ENCODE measurements at places on chromosomes 6 and 20.

DNA sequence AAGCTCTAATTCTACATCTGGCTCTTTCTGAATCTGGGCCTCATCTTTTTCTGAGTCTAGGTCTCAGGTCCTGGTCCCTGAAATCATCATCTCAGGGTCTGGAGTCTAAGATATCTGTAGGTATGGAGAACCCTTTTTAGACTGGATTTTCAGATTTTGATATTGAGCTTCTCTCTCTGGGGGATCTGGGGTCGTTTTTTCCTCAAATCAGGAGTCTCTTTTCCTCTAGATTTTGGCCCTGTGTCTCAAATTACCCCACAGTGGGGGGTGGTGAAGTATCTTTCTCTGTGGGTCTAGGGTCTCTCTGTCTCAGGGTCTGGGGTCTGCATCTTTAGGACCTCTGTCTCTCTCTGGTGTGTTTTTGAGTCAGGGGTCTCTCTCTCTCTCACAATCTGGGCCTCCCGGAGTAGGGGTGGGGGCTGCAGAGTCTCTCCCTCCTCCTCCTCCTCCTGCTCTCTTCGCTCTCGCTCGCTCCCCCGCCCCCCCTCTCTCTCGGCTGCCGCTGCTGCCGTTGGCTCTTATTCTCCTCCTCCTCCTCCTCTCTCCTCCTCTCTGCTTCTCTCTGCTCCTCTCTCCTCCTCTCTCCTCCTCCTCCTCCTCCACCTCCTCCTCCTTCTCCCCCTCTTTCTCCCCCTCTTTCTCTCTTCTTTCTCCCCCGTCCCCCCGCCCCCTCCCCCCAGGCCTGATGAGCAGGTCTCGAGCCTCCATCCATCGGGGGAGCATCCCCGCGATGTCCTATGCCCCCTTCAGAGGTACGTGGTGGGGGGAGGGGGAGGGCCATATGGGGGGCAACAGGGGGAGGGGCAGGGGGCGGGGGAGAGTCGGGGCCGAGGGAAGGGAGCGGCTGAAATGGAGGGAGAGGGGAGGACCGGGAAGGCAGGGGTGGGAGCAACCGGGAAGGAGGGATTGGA, at the start of gene SYNGAP1:
SYNGAP1 (plus strand) TSS at position 486 of the 911 bp plus-strand sequence; CDS start at position 686, 200 bp downstream.
- DNase-seq = no peak

- peak; percentile 57 for DNase-seq
Observed at GRCh38 chr6:98836962-98837944, 2.9 kb downstream of the POU3F2 start.

DNA sequence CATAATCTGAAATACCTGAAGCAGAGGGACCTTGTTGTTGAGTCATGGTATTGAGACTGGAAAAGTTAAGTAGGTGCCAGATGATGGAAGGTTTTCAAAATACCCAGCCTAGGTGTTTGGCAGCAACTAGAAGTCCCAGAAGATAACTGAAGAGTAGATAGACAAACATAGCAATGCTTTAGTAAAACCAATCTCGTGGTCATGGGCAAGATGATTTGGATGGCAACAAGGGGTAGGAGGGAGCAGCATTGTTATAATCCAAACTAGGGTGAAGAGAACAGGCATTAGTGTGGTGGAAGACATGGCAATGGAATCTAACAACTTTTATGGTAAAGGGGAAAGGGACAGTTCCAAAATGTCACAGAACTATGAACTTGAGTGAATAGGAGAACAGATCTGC, 2.3 kb downstream of the FILIP1 start:
- no peak for DNase-seq

DNA sequence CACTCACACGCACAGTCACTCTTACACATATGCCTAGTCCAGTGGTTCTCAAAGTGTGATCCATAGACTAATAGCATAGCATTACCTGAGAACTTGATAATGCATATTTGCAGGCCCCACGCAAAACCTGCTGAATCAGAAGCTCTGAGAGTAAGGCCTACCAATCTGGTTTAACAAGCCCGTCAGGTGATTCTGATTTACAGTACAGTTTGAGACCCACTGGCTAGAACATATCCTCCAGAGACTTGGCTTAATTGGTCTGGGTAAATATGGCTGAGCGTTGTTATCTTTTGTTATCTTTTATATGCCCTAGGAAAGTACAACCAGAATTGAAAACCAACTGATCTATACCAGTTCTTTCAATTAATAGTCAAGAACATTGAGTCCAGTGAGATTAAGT, 9.6 kb downstream of the TSPYL4 start:
- DNase-seq = no peak

DNA sequence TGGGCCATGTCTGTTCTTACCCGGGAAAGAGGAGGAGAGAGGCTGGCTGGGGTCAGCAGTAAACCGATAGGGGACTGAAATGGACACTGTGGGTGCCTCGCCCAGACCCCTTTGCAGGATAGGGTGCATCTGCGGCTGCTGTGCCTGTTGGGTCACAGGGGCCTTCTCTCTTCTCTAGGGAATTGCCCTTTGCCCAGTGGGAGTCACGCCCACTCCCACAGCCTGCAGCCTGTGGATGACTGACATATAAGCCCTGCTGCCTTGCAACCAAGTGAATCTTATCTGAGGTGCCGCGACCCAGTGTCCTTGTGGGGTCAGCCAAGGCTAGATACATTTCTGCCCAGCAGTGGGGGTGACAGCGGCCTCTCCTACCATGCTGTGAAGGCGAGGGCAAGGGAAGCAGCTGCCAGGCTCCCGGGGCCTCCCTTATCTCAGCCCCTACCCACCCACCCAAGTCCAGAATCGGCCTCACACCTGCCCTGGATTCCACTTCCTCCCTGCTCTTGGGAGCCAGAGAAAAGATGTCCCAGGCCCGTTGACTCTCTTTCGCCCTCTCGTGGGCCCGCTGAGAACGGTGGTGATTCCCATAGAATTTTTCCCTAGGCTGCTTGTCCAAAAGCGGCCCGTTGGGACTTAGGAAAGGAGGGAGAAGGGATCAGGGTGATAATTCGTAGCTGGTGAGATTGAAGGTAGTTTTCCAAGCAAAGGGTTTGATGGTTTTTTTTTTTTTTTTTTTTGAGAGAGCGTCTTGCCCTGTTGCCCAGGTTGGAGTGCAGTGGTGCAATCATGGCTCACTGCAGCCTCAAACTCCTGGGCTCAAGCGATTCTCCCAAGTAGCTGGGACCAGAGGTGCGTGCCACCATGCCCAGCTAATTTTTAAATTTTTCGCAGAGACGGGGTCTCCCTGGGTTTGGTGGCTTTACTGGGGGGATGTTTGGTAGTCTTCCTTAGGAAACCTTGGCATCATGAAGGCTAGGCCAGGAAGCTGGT, 76.4 kb upstream of the RNF24 start:
- peak; percentile 81 for DNase-seq

- DNase-seq = peak; percentile 47
Observed at GRCh38 chr6:158474961-158475343, 84.9 kb upstream of the TMEM181 start.

DNA sequence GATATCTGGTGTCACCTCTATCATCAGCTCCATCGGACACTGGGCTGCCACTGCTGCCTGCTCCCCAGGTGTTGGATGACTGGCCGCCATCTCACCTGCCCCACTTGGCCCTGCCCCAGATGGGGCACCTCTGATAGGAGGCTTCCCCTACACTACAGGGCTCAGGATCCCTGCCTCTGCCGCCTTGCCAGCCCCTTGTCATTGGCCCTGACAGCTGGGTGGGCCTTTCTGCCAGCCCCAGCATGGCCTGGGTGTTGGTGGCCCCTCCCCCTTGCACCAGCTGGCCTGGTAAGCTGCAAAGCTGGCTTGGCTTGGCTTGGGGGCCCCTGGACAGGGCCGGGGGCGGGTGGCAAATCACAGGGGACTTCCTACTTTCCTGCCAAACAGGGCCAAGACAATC, 10.6 kb downstream of the PACSIN1 start:
- DNase-seq = no peak

DNA sequence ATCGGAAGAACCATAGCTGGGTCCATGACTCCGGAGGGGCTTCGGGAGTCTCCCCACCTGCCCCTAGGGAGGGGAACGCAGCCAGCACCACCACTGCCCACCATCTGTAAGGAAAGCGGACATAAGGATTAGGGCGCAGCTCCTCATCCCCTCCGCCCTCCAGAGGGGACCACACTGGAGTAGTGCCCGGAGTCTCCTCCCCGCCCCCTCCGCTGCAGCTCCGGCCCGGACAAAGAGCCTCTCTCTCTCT, 628 bp downstream of the SLC35B2 start:
- DNase-seq = no peak

GRCh38 chr6:137465378-137466009, 28.7 kb downstream of the OLIG3 start:
- no peak for DNase-seq

DNA sequence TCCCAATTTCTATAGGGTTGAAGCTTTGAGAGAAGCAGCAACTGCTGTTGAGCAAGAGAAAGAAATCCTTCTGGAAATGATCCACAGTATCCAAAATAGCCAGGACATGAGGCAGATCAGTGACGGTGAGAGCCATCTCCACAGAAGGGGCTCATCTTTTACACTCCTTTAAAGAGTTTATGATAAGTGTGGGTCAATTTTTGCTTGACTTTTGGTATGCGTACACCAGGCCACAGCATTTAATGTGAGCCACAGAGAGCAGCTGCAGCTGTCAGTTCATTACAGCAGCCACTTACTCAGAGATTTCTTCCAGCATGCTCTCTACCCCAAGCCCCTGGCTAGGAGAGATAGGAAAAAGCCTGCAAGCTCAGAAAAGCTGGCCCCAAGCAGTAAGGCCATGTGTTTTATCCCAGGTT, 9.9 kb downstream of the BAG2 start:
- no peak for DNase-seq

DNA sequence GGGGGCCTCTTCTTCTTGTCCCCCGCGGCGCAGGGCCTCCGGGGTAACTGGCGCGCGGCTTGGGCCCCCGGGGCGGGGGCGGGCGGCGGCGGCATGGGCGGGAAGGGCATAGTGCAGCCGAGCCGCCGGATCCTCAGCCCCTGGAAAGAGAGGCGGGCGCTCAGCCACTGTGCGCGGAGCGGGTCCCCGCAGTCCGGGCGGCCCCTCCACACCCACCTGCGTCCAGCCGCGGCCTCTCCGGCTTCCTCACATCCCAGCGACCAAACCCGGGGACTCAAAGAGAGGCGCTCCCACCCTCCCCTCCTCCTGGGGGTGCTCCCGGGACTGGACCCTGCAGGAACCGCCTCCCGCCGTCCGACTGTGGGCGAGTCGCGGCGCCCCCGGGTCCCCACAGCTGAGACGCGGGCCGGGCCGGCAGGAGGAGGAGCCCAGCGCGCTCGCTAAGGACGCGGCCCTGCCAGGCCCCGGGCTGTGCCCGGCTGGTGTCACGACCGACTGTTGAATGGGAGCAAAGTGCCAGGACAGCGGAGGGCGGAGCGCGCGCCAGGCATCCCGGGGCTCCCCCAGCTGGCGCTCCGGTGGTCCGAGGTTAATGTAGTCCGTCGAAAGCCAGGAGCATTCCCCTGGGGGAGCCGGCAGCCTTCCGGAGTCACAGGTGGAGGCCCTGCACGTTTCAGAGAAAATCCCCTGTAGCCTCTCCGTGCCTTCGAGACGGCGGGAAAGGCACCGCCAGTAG, at the start of gene PRR18:
PRR18 (minus strand) TSS at position 360 of the 736 bp plus-strand sequence; CDS start at position 110, 250 bp downstream.
- DNase-seq = no peak

- DNase-seq = no peak
Observed at GRCh38 chr6:168525926-168526630, 85.1 kb downstream of the SMOC2 start.

GRCh38 chr6:170151321-170151771, 139.5 kb downstream of the DLL1 start:
- no peak for DNase-seq

- DNase-seq = no peak
Observed at GRCh38 chr20:61694682-61695081, 371.0 kb downstream of the TAF4 start.

- no peak for DNase-seq
Observed at GRCh38 chr6:111610548-111611172, 5.0 kb upstream of the TRAF3IP2 start.

- no peak for DNase-seq
Observed at GRCh38 chr20:32199006-32199405, 8.5 kb downstream of the PLAGL2 start.

- no peak for DNase-seq
Observed at GRCh38 chr20:61056627-61057442, 195.2 kb upstream of the CDH4 start.

GRCh38 chr20:8432435-8433148, 300.5 kb downstream of the PLCB1 start:
- DNase-seq = no peak

- peak; percentile 63 for DNase-seq
Observed at GRCh38 chr6:154632119-154632518, 101.1 kb upstream of the SCAF8 start.

DNA sequence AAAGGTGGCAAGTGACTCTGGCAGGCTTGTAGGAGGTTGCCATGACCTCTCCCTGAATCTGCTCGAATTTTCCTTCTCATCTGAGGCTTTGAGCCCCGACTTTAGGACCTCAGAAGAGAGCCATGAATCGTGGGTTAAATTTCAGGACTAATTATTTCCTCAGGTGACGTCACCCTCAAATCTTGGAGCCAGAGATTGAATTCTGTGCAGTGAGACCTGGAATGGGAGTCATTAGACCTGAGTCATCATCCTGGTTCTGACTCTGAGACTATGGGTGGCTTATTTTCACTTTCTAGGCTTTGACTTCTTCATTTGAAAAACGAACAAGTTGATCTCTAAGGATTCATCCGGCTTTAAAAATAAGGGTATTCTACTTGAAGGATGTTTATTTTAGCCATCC, 48.5 kb upstream of the PDYN start:
- no peak for DNase-seq

- no peak for DNase-seq
Observed at GRCh38 chr6:108566406-108566805, 5.7 kb downstream of the FOXO3 start.

DNA sequence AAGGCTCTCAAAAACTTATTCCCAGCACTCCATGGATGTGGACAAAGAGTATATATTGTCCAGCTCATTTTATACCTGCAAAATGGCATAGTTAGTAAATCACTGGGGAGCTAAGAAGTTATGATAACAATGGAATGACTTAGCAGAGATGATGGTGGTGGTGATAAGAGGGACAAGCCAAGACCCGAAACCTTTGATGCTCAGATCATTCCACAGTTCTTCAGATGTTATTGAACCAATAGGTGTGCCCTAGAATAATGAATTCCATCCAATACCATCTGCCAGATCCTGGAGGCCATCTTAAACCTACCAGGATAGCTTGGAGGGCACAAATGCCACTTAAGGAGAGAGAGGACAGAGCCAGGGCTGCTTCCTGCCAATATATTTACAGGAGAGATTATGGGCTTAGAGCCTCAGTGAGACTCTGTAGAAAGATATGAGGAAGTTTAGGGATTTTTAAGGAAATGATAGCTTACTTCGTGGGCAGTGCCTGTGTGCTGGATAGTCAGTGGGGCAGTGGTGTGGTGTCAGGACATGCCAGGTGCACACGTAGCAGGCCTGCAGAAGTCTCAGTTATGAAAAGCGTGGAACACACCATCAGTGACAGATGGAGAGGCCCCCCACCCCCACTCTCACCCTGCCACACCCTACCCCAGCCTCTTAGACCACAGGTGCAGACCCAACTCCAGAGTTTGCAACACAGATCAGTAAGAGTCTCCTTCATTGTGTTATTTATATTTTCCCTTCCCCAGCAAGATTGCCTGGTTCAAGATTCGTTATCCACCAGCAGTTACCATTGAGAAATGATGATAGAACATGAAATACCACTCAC, 209.7 kb upstream of the SUPT3H start:
- DNase-seq = no peak

GRCh38 chr6:169038691-169039090, 215.0 kb downstream of the THBS2 start:
- DNase-seq = no peak

Measured in HAP-1 (cell line).